ENCODE measurements at places on chromosomes 12 and 14. TPM values are rescaled to one million over a fixed set of nuclear protein-coding genes. Genes with fewer than 3 reads are reported as not detected.

The RFLNA gene
- 7.7 TPM for polyA plus RNA-seq

The SYCP3 gene
- polyA plus RNA-seq: 2.0 TPM

The NANOG gene
- polyA plus RNA-seq: 0.08 TPM

The RPS6KL1 gene
- 1.5 TPM for polyA plus RNA-seq

The ZDHHC22 gene
- polyA plus RNA-seq: 0.57 TPM

The CYP46A1 gene
- polyA plus RNA-seq: 2.2 TPM

- DNase-seq: no peak
These were observed 80.5 kb downstream of the MED13L start for GRCh38 chr12:116196752-116197718.

DNA sequence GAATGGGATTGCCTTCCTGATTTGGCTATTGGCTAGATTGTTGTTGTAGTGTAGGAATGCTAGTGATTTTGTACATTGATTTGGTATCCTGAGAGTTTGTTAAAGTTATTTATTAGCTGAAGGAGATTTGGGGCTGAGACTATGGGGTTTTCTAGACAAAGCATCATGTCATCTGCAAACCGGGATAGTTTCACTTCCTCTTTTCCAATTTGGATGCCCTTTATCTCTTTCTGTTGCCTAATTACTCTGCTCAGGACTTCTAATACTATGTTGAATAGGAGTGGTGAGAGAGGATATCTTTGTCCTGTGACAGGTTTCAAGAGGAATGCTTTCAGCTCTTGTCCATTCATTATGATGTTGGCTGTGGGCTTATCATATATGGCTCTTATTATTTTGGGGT, 265.7 kb upstream of the MGAT4C start:
- DNase-seq: no peak

- no peak for DNase-seq
These were observed 71.6 kb downstream of the ERGIC2 start for GRCh38 chr12:29309320-29309902.

DNA sequence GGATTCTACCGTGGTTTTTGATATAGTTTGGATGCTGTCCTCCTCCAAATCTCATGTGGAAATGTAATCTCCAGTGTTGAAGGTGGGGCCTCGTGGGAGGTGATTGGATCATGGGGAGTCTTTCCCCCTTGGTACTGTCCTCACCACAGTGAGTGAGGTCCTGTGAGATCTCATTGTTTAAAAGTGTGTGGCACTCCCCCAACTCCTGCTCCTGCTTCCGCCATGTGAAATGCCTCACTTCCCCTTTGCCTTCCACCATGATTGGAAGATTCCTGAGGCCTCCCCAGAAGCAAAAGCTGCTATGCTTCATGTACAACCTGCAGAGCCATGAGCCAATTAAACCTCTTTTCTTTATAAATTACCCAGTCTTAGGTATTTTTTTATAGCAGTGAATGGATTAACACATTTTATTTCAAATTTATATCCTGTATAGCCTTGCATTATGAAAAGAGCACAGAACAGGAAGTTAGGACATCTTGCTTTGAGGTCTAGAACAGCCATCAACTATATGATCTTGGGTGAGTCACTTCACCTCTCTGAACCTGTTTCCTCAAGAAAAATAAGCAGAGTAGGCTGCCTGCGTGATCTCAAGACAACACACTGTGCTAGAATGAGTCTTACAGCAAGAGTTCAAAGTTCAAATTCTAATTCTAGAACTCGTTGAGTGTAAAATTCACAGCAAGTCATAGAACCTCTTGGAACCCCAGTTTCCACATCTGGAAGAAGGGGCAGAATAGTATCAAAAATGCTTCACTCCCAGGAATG, 160.9 kb upstream of the EEA1 start:
- no peak for DNase-seq

DNA sequence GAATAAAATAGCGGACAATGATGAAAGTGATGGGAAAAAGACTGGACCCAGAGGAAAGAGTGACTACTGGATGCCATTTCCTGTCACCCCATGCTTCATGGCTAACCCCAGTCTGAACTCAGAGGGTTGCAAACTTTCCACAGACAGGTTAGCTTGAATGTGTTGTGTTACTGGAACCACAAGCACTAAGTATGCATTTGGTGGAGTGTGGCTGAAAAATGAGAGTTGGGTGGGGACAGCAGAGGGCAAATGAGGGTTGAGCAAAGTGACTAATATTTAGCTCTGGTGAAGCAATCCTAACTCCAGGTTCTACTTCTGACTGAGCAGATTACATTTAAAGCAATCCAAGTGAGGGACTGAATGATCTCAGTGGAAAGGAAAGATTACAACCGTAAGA, 1.6 kb downstream of the SLC16A7 start:
- peak; percentile 7 for DNase-seq

- DNase-seq: no peak
These were observed 347.4 kb upstream of the PRICKLE1 start for GRCh38 chr12:42936991-42937390.

GRCh38 chr12:123954647-123955350, 17.8 kb downstream of the CCDC92 start:
- no peak for DNase-seq

- DNase-seq: no peak
These were observed 166.8 kb downstream of the MYRFL start for GRCh38 chr12:69991690-69992288.

DNA sequence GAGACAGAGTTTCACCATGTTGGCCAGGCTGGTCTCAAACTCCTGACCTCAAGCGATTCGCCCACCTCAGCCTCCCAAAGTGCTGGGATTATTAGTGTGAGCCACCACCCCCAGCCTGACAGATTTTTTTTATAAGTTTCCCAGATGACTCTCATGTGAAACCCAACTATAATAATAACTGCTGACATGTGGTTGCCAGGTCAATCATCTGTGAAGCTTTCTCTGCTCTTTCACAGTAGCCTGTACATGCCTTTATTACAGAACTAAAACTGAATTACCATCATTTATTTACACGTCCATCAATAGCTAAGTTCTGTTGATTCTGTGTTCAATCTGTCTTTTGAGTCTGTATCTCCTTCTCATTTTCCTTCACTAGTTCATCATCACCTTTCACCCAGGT, 218.5 kb downstream of the RPS29 start:
- DNase-seq: no peak

- no peak for DNase-seq
These were observed 64.4 kb downstream of the FUT8 start for GRCh38 chr14:65476942-65477318.

GRCh38 chr12:33649992-33650391, 210.4 kb upstream of the SYT10 start:
- DNase-seq: no peak

GRCh38 chr14:91284146-91284790, 39.8 kb upstream of the GPR68 start:
- DNase-seq: no peak

- DNase-seq: no peak
These were observed 6.4 kb downstream of the PGAM5 start for GRCh38 chr12:132717011-132717410.

- DNase-seq: no peak
These were observed 8.6 kb downstream of the SPTLC2 start for GRCh38 chr14:77607741-77608302.

GRCh38 chr12:85179680-85180270, 100.2 kb upstream of the ALX1 start:
- peak; percentile 25 for DNase-seq

DNA sequence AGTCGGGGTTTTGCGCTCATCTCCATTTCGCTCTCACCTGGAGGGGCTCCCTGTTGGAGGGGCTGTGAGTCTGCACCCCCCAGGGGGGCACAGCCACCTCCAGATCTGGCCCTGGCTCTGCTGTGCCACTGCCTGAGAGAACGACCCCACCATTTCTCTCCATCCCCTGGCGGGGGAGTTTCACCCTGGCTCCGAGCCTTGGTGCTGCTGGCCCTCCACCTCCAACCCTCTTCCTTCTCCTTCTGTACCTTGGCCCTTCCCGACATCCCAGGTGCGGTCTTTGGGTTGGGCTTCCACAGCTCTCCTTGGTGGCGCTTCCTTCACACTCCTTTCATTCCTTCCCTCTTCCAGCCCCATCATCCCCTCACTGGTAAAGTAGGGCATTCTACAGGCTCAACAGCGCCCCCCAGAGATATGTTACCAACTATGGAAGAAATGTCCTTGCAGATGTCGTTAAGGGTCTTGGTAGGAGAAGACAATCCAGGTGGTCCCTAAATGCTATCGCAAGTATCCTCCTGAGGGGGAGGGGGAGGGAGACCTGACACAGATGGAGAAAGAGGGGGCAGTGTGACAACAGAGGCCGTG, 16.3 kb downstream of the SERPINA1 start:
- DNase-seq: no peak

GRCh38 chr12:53754633-53755264, 3.0 kb upstream of the CISTR start:
- no peak for DNase-seq

GRCh38 chr12:124496584-124496983, 70.8 kb downstream of the NCOR2 start:
- no peak for DNase-seq

- DNase-seq: no peak
These were observed 126.7 kb upstream of the TMEM260 start for GRCh38 chr14:56452940-56453339.

DNA sequence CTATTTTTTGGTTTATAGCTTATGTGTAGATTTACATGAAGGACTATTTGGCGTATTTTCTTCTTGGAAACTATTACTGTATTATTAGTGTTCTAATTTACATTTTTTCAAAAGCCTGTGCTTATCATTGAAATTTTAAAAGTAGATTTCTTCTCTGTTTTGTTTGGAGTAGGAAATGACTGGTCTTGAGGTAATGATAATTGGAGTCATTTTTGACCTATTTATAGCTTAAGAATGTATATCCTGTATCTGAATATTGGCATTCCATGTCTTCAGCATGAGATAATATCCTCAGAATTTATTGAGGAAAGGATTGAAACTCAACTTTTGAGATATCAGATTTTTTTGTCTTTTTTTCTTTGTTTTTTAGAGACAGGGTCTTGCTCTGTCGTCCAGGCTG, 193.4 kb downstream of the ERC1 start:
- DNase-seq: no peak

- no peak for DNase-seq
These were observed 11.2 kb upstream of the MAP1LC3B2 start for GRCh38 chr12:116547955-116548501.

DNA sequence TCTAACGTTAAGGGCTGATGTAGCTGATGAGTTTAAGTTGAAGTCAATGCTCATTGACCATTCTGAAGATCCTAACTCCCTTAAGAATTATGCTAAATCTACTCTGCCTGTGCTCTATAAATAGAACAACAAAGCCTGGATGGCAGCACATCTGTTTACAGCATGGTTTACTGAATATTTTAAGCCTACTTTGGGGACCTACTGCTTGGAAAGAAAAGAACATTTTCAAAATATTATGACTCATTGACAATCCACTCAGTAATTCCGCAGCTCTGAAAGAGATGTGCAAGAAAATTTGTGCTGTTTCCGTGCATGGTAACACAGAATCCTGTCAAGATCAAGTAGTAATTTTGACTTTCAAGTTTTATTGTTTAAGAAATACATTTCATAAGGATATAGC, 35.0 kb upstream of the NAV3 start:
- no peak for DNase-seq

- no peak for DNase-seq
These were observed 7.2 kb upstream of the MYL2 start for GRCh38 chr12:110927546-110927945.

- no peak for DNase-seq
These were observed 82.9 kb downstream of the FOXA1 start for GRCh38 chr14:37512173-37512572.

GRCh38 chr12:69475237-69475975, 5.2 kb downstream of the FRS2 start:
- DNase-seq: no peak

GRCh38 chr14:65156568-65157366, 54.5 kb upstream of the MAX start:
- no peak for DNase-seq

GRCh38 chr14:65187421-65188049, 85.2 kb upstream of the MAX start:
- DNase-seq: no peak

DNA sequence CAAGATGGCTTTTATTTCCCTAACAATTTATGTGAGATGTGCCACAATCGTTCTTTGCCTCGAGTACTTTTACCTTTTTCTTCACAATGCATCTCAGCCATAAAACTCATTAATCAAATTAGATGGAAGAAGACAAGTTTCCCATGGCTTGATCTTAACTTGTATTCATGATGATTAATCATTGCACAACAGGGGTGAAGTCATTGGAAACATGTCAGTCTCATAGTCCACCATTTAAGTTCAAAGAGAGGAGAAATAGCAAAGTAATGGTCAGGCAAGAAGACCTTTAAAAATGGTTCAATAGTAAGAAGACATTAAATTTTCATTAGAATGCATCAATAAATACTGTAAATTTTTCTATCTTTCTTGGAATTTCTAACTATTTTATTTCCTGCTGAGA, 136.3 kb downstream of the FOXG1 start:
- no peak for DNase-seq

DNA sequence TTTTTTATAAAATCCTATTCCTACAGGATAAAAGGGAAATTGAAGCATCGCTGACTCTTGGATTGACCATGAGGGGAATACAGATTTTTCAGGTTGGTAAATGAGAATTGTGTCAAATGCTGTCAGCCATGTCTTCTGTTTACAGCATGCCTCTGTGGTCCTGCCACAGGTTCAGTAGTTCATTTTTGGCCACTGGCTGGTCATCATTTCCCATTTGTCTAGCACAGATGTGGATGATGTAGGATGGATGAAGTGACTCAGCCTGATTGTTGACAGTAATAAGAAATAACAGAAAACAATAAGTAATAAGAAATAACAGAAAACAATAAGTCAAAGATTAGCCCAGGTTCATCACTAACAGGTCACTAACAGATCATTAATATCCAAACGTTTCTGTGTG, 59.8 kb downstream of the FRMD6 start:
- DNase-seq: no peak

GRCh38 chr14:34461334-34462131, 507 bp downstream of the SPTSSA start:
- DNase-seq: peak; percentile 40

DNA sequence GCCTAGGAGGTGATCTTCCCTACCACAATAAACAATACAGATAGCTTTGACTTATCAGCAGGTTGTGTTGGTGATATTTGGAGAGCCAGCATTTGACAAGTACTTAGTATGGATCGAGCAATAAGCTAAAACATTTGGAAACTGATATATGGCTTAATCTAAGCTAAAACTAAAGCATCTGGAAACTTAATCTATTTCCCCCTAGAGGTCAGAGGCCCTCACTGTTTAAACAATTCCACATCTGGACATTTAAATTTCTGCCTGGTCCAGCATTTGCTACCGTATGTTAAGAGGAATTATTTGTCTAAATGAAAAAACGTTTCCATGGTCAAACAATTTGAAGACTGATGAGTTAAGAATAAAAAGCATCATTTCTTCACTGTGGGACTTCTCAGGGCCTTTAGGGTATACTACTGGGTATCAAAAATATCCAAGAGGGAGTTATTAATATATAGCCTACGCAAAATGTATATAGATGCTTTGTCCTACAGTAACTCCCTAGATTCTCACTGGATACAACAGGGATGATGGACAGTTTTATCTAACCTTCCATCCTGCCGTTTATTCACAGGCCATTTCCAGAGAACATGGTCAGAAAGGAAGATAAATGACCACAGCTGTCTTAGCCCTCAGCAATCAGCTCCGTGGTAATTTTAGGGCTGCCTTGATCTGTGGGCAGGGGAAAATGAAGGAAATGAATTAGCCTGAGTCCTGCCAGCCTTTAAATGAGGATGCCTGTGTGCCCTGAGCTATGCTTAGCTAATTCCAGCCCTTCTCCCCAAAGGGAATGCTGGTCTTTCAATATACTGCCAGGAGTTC, 135.4 kb upstream of the NUDT4 start:
- DNase-seq: no peak
